ENCODE measurements at places on chromosomes 2 and 18.

DNA sequence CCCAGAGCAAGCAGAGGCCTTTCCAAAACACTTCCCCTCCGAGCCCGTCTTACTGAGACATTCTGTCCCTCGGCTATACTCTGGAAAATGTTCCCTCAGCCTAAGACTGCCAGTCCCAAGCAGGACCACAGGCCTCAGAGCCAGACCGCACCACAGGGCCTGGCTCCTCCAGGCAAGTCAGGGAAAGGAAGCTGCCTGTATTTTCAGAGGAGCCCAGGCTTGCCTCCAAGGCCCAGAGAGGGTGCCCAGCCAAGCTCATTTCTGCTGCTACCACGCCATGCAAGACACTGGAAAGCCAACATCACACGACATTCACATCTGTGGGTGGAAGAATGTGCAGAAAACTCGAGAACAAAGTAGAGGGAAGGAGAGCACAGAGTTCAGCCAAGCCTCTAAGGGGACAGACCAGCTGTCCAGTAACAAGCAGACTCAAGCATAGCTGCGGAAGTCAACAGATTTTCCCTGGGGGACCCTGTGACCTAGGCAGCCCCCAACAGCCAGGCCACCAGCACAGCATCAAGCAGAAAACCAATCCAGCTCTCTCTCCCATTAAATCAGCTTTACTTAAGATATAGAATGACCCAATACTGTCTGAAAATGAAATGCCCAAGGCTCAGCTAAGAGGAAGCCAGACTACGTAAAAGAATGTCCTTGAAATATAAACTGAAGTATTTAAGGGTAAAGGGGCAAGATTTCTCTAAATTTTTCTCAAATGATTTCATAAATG lies 123.9 kb downstream of the ZFP36L2 start:
- no peak for DNase-seq

GRCh38 chr2:102789349-102790090 lies 27.7 kb downstream of the TMEM182 start:
- no peak for DNase-seq

DNA sequence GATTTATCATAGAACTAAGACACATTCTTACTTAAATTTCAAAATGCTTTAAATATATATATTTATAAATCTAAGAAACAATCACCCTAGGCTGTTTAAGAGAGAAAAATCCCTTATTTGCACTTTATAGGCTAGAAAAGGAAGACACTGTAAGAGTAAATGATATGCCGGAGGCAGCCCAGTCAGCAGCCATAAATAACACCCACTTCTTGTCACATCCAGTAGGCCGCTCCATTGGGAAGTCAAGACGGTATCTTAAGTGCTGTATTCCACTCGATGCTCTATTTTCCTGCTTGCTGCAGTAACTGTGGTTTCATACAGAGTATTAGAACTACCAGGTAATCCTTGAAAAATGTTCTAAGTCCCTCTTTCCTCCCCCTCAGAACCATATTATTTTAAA lies 57.9 kb downstream of the ABCA12 start:
- DNase-seq, result no peak

DNA sequence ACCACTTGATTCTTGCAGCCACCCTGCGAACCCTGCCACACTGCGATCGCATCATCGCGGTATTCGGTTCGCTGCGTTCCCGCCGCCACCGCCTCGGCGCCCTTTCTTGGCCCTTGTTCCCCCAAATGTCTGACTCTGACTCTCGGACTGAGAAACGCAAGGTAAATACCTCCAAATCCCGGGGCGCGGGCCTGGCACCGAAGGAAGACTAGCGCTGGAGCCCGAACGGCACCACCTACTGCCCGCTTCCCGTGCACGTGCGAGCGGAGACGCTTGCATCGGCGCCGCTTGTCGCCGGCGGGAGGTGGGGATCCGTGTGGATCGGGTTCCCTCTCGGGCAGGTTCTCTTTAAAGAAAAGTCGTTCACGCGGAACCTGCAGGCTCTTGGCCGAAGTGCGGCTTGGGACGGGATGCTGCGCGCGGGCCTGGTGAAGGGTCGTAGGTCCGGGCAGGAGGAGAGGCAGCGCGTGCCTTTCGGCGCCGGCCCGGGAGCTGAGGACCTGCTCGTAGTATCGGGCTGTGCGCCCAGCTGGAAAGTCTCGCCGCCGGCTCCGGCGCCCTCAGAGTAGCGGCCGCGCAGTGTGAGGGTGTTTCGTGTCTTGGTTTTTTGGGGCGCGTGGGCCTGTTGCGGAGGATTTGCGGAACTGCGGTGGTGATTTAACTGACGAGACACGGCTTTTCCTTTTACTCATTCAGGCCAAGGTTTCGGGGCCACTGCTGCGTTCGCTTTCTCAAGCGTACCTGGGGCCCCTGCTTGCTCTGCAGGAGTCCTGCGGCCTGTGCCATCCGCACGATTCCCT lies 514 bp downstream of the BCL2L11 start:
- peak; percentile 72 for DNase-seq

DNA sequence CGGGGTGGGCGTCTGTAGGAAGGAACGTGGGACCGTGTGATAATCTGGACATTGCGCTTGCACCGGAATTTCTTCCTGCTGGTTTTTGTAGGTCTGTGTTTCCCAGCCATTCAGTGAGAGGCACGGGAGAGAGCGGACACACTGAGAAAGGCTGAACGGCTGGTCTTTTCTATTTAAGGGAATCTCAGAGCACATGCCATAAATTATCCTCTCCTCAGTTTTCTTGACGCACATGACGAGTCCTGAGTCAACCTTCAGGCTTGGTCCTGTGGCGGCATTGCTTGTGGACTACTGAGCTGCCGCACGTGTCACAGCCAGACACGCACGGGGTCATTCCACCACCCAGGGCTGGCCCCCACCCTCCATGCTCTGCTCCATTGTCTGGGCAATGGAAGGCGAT lies 519.3 kb upstream of the ID2 start:
- DNase-seq, result no peak
